ENCODE measurements at places on chromosomes 2 and 18.

GRCh38 chr2:130287656-130288026 is 55.1 kb upstream of the IMP4 start:
- no peak for DNase-seq

DNA sequence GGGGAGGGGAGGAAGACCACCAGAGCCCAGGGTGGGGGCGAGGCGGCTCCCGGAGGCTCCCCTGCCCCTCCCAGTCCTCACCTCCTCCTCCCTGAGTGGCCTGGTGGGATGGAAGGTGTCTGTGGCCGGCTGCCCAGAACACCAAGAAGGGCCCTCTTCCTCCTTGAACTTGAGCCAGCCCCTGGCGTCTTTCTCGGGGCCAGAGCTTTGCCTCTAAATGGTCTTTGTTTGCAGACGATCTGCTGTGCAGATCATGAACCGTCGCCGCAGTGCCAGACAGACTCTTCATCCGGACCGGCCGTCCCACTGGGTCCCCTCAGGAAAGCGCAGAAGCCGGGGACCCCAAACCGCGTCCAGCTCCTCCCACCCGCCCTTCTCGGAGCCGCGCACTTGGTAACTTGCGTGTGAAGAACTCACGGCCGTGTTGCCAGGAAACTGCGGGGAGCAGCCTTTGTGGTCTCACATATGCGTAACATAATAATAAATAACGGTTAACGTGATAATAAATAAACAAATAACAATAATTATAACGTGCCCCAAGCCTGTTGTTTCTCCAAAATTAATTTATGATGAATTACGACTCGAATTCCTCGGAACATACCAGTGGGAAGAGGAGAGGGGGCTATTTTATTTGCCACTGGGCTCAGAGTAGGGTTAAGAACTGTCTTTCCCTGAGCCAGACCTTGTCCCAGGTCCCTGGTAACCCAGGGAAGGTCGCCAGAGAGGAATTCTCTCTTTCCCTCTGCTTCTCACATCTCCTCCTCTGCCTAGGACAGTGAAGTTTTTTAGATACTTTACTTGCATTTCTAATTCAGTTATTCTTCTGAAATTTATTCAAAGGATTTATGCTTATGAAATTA is 41.0 kb downstream of the PTGR3 start:
- no peak for DNase-seq

DNA sequence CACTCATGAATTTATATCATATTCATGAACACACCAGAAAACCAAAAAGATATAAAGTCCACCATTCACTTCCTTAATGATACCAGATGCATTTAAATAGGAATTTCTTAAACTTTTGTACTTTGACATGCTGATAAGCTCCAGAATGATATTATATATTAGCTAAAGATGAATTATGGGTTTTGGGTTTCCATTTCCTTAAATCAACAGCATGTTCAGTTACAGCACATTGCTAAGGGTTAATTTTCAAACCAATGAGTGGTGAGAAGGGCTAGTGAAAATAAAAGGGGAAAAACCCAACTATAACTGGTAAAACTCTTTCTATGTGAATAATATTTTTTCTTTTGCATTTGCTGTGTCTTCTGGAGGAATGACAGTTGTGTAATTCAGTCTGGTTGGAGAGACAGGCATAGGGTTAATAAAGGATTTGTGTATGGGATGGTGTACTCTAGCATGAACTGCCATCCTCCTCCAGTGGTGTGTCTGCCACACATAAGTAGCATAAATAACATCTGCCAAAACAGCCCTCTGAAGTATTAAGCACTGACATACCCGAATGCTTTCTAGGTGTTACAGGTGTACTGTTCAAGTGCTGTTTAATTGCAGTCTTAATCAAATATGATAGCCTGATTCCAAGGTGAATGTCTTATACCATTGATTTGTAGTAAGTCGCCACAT is 19.3 kb upstream of the CPS1 start:
- DNase-seq, result no peak

DNA sequence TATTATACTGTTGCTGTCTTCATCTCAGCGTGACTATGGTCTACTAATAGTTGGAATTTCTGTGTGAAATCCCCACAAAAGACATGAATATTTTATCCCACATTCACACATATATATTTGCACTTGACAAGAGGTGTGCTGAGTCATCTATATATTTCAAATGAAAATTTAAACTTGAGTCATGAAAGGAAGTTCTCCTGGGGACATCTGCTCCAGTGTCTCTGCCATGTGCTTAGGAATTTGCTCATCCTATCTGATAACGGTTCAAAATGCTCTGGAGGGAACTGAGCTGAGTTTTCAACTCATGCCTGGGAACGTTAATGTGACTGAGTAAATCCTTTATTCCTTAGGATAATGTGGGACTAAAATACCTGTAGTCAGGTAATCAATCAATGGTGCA is 326.2 kb upstream of the MEX3C start:
- no peak for DNase-seq

DNA sequence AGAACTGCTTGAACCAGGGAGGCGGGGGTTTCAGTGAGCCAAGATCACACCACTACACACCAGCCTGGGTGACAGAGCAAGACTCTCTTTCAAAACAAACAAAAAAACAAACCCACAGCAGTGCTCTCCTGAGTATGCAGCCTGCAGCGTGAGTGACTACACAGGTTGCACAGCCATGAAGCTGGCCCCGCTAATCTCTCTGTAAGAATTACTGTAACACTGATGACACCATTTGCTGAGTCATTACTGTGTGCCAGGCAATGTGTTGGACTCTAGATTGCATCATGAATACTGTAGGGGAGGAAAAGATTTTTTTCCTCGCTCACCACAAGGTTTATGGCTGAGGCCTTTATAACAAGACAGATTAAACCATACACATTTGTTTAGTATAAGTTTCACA is 118.6 kb upstream of the ATP8B1 start:
- no peak for DNase-seq

Measured in dorsolateral prefrontal cortex (tissue), 122 donors.